ENCODE measurements at places on chromosomes 6 and 20.

DNA sequence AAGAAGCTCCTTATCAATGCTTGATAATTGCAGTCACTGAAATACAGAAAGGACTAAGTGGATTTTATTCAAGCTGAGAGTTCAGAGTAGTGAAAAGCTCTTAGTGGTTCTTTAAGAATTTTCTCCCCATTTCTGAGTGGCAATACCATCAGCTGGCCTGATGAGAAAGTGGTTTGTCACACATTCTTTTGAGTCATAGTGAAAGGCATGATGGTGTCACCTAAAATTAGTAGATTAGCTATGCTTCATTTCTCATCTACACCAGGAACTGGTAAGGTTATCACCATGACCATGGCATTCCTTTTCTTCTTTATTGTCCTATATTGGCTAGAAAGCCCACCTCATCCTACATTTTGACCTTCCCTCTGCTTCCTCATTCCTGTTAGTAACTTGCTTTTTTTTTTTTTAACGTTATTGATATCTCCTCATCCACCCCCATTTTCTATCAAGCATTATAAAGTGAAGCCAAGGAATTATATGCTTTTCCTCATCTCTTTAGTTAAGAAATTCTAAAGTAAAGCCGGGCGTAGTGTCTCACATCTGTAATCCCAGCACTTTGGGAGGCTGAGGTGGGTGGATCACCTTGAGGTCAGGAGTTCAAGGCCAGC lies 67.4 kb upstream of the LOC128125822 start:
- DNase-seq = no peak

- DNase-seq = no peak
Measured at GRCh38 chr6:6796818-6797217, 208.3 kb downstream of the LY86 start.

GRCh38 chr20:52996130-52996529 lies 24.0 kb downstream of the TSHZ2 start:
- DNase-seq = no peak

GRCh38 chr20:19609642-19610223 lies 148.3 kb upstream of the RIN2 start:
- no peak for DNase-seq

GRCh38 chr6:3343089-3343883 lies 84.5 kb downstream of the PSMG4 start:
- DNase-seq = no peak

GRCh38 chr6:14009431-14009830 lies 84.7 kb downstream of the RNF182 start:
- no peak for DNase-seq

DNA sequence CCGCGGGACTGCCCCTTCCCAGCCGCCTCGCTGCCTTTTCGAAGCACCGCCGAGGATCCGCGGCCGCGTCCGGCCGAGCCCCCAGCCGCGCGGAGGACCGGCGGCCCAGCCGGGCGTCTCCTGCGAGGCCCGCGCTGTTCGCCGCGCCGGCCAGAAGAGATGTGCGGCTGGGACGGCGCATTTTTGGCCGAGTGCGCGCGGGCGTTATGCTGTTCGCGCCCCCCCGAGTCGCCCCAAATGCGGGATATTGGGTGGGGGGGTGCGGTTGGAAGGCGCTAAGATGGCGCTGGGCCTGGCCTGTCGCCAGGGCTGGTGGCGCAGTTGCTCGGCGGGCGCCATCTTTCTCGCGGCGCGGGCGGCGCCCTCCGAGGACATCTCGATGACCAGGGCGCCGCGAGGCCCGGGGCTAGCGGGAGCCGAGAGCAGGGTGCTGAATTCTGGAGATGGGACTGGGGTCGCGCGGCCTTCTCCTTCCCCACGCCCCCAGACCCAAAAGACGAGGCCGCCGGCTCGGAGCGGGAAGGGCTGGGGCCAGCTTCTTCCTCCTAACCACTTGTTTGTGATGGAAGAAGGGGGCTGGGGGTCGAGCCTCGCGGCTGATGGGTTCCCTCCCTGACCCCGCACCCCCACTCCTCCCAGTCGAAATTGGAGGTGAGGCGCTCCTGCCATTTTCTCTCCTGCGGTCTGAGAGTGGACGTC lies 1.5 kb downstream of the BICRAL start:
- DNase-seq = no peak

DNA sequence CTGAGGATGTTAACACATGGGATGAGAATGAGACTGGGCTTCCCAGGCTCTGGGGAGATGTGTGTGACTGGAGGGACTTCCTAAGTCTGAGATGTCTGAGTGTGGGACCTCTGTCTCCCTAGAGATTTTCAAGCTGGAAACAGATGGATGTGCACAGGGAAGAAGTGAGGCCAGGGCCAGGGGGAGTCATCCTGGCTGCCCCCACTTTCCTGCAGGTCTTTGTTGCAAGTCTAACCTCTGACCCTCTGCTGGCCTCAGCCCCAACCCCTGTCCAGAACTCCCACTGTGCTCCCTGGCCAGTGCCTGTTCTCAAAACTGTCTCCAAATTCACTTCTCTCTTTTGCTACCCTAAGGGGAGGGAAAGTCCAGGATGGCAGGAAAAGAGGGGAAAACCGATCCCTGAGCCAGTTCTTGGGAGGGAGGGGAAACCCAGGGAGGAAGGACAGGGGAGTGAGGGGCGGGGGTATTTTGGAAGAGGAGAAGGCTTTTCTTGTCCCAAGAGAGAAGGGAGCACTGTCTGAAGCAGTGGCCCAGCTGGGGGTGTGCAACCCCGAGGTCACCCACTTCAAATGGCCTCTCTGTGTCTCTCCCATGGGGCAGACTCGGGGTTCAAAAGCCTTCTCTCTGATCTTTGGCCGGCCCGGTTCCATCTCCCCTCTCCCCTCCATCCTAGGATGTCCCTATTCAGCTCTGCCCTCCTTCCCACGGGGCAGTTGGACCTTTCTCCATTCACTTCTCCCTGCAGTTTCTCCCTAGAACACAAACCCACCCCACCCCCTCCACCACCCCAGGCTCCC lies 3.1 kb downstream of the PPP1R18 start:
- DNase-seq = no peak

DNA sequence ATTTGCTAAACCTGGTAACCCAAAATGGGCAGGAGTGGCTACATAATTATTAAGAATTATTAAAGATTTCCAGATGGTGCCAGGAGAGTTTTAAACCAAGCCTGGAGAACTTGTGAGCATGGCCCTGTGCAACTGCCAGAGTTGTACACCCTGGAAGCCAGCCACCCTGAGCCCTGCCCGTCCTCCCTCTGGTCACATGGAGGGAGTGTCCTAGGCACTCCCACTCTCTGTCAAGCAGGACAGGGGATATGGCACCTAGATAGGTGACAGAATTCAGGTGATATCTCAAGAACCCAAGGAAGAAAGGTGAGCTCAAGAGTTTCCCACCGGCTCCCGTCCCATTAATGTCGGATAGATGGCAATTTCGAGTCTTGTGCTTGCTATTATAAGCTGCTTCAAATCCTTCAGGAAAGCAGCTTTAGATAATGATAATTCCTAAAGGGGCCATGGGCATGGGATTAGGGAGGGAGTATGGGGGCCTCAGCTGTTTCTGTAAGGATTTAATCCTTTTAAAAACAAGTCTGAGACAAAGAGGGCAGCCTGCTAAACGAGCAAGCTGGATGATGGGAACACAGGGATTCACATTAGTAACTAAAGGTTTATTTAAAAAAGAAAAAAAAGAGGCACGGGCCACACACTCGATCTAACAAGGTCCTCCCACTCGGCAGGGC lies 169.1 kb downstream of the BMP7 start:
- no peak for DNase-seq

GRCh38 chr6:112227992-112228391 lies 26.4 kb downstream of the LAMA4 start:
- no peak for DNase-seq

DNA sequence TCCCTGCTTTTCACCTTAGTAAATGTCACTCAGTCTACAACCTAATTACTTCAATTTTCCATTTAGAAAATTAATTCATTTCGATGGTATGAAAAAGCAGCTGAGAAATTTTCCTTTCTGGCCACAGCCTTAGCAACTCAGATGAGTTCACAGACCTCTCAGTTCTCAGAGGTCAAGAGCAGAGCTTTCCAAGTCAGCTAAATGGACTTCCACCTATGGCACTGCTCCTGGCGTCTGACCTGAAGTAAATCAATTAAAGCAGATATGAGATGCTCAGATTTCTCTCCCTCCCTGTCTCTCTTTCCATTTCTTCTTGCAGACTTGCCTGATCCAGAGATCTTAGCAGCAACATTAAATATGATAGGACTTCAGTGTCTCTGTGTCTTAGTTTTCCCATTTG lies 412.6 kb downstream of the QKI start:
- DNase-seq = no peak
